ENCODE measurements at places on chromosomes 5 and 9. TPM values are rescaled to one million over a fixed set of nuclear protein-coding genes. Genes with fewer than 3 reads are reported as not detected.

Gene HEMGN
- not detected for total RNA-seq

Gene ITK
- total RNA-seq: not detected

Gene SH3PXD2B
- total RNA-seq: 11.8 TPM

Gene NSA2
- 118 TPM for total RNA-seq

Gene C9orf72
- 1.6 TPM for total RNA-seq

Gene OR1J2
- total RNA-seq: not detected

Gene CYLC2
- total RNA-seq: not detected
